Mucosa of descending colon (tissue), 3 donors: ENCODE measurements at places on chromosomes 13 and 19. TPM values are rescaled to one million over a fixed set of nuclear protein-coding genes. Genes with fewer than 3 reads are reported as not detected.

The CGB3 gene
- total RNA-seq: not detected

The NLRP8 gene
- total RNA-seq: not detected

The ZNF723 gene
- total RNA-seq: not detected

- no peak for DNase-seq
These were observed 1.7 kb downstream of the AP1M1 start for GRCh38 chr19:16199275-16199932.

DNA sequence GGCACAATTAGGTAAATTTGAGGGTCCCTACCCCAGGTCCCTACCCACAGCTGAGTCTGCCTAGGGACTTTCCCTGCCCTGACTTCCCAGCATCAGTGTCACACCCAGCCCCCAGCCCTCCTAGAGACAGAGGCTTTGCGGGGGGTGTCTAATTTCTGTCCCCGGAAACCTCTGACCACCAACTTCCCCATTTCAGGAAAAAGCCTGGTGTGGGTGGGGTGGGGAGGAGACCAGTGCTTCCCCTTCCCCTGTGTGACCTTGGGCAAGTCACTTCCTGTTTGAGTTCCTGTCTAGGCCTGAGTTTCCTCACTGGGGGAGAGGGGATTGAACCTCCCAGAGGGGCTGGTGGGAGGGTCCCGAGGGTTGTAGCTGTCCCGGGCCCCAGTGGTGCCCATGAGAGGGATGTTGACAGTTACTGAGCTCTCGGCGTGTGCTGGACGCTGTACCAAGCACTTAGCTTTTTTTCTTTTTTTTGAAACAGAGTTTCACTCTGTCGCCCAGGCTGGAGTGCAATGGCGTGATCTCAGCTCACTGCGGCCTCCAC lies 7.9 kb downstream of the VASP start:
- peak; percentile 72 for DNase-seq

- DNase-seq: peak; percentile 59
These were observed 9.6 kb downstream of the CAPN12 start for GRCh38 chr19:38734426-38735256.

DNA sequence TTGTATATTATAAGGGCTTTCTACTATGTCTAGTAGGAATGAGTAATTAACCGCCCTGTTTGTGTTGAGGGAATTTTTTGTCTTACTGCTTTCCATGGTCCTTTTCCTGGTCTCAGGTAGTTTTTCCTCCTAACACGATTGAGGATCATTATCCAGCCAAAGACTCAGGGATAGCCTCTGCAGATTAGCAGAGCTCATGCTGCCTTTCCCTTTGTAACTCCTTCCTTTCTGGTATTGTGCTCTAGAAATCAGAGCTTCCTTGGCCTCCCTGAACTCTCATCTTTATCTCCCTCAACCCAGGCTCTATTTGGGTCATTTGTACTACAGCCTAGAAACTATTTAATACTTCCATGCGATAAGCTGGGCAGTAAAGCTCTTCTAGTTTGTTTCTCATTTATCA lies 142.1 kb downstream of the PDS5B start:
- DNase-seq: no peak

GRCh38 chr13:30124131-30124768 lies 183.1 kb downstream of the KATNAL1 start:
- DNase-seq: no peak

DNA sequence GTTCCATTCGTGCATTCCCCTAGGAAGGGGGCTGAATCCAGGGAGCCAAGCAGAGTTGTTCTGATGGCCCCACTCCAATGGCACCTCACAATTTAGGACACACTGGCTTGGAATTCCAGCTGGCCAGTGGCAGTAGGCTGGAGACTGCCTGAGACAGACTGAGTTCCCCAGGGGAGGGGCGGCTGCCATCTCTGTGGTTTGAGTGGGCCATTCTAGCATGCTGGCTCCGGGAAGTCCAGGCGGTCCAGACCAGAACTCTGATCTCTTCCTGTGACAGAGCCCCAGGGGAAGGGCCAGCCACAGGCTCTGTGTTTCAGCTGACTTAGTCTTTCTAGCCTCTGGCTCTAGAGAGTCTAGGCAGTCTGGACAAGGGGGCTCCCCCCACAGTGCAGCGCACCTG lies 29.5 kb upstream of the SLC7A1 start:
- no peak for DNase-seq

GRCh38 chr13:40031031-40031430 lies 375.6 kb downstream of the COG6 start:
- DNase-seq: no peak

DNA sequence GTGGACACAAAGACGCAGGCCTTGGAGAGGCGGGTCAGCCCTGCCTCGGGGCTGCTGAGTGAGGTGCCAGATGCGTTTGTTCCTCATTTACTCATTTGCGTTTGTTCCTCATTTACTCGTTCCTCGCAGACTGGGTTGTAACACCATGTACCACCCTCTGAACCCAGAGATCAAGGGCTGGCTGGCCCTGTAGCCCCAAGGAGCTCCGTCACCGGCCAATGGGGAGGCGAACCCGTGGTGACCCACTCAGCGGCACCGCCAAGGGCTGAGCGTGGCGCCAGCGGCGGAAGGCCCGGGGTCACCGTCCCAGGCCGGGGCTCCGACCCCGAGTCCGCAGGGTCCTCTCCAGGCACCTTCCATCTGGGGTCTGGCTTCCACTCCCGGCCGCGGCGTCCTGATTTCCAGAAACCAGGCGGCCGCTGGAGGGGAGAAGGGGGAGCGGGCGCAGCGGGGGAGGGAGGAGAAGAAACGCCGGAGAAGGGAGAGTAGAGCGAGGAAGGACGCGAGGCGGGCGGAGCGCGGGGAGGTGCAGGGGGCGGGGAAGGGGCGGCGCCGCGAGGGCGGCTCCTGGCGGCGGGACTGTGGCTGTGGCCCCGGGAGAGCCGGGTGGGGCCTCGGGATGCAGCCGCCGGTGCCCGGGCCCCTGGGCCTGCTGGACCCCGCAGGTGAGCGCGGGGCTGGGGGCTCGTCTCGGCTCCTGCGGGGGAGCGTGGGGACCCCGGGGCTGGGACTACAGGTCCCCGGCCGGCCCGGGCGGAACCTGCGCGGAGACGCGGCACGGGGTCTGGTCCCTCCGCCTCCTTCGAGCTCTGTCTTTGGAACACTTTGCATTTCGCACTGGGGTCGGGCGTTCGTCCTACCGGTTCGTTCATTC lies at the start of gene TMEM255B:
Gene TMEM255B, plus strand, starts transcription at position 576 of the 874 bp plus-strand sequence. Its CDS starts 44 bp downstream, at position 620.
- DNase-seq: peak; percentile 92

DNA sequence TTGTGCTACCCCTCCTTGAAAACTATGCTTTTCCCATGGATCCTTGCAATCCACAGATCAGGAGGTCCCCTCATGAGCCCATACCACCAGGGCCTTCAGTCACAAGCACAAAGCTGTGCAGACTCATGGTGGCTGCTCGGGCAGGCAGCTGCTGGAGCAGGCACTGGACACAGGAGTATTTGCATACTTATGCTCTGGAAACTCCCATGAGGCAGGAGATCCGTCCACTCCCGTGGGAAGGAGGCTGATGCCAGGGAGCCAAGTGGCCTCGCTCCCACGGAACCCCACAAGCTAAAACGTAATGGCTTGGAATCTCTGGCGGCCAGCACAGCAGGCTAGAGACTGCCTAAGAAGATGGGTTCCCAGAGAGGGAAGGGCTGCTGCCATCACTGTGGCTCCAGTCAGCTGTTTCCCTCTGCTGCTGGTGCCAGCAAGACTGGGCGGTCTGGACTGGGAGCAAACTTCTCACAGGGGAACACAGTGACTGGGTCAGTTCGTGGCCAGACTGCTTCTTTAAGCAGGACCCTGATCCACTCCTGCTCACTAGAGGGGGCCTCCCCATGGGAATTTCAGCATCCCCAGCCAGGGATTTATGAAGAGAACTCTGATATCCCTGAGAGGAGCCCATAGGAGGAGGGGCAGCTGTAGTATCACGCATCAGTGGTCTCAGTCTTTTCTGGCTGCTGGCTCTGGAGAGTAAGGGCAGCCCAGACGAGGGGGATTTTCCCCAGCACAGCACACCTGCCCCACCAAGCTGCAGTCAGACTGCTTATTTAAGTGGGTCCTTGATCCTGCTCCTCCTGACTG lies 370.3 kb upstream of the ATXN8OS start:
- no peak for DNase-seq

GRCh38 chr13:39929583-39929982 lies 274.1 kb downstream of the COG6 start:
- no peak for DNase-seq

DNA sequence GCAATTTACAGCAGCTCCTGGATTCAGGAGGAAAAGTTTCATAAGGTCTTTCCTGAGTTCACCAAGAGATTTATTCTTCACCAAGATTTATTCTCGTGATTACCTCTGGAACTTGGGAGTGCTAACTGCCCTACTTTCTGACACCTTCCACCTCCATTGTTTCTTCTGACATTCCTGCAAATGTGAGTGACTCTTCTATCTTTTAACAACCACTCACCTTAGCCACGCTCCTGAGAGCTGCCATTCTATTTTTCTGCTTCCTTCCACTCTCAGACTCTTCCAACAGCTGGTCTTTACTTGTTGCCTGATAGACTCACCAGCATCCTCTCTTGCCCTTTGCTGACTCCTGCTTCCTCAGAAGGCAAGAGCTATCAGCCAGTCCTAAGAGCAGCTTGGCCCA lies 11.5 kb upstream of the CBY2 start:
- DNase-seq: no peak
